ENCODE measurements at places on chromosomes 2 and 18.

- DNase-seq: no peak
Measured at GRCh38 chr18:76956648-76957047, 134.3 kb downstream of the ZNF236 start.

GRCh38 chr18:76972846-76973519 is 150.6 kb downstream of the ZNF236 start:
- DNase-seq: no peak

DNA sequence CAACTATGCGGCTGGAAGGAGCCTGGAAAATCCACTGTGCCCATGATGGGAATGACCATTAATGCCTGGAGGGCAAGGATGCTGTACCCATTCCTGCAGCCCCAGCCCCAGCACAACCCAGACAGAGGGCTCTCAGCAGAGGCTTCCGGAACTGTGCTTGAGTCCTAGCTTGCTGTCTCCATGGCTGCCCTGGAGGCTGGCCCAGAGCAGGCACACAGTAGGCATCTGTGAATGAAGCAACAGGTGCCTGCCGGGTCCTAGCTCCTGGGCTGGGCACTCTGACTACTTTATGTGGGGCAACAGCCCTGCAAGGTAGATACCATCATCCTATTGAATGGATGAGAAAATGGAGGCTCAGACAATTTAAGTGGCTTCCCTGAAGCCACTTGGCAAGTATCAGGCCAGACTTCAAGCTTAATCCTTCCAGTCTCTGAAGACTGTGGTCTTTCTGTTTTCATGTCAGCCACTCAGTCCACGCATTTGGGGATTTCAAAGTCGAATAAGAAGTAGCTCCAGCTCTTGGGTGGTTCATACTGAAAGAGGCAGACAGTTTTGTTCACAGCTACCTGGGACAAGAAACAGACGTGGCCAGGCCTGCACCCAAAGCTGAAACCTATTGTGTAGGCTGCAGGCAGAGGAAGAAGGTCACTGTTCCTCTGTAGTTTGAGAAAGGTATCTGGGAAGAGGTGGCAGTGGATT is 237.5 kb downstream of the ZBTB7C start:
- no peak for DNase-seq

GRCh38 chr2:7094231-7094741 is 177.1 kb downstream of the RNF144A start:
- DNase-seq: no peak

DNA sequence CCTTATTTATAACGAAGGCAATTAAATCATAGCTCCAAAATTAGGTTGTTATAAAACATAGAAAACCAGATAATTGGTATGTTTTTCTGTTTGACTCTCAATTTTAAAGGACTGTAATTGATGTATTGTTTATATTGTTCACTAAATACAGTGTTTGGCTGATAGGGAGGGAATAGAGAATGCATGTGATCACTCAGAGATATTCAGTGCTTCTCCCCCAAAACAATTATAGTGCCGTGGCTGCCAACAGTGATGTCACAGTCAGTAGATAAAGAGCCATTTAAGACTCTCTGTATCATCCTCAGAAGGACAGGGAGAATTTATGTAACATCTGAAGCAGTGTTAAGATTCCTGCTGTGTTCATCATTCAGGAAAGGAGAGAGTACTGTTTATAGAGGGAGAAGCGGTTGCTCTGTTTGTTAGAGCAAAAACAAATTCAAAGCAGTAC is 69.6 kb downstream of the PHLPP1 start:
- no peak for DNase-seq

GRCh38 chr18:14941256-14941655 is 193.3 kb downstream of the ANKRD30B start:
- DNase-seq: no peak

DNA sequence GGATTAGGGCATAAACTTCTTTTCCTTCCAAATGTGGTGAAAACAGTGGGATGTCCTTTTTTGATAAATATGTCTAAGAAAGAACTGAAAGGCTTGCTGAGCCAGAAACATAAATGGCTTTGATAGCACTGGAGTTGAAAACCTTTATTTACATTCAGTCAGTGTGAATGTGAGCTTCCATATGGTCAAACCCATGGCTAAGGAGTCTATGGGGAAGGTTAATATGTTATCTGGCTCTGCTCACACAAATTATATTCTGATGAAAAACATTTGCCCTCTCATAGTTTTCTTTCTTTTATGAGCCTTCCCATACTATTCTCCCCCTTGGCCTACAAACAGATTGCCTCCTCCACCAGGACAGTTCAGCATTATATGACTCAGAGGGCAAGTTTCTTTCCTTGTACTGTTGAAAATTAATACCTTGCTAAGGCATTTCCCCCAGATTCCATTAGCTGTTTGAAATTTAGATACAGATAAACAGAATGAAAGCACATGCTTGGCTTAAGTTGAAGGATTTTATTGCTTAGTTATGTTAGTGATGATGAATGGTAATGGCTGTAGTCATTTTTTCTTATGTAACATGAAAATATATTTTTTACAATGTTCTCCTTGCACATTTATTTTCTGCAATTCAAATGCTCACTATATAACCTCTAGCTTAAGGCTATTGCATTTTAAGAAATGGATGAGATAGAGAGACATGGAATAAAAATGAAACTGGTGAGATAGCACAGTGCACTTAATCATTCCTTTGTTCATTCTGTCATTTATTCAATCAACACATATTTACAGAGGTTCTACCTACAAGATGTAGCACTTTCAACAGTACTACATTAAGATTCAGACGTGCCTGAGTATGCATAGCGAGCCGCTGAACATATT is 544.1 kb downstream of the LRRTM4 start:
- DNase-seq: no peak

DNA sequence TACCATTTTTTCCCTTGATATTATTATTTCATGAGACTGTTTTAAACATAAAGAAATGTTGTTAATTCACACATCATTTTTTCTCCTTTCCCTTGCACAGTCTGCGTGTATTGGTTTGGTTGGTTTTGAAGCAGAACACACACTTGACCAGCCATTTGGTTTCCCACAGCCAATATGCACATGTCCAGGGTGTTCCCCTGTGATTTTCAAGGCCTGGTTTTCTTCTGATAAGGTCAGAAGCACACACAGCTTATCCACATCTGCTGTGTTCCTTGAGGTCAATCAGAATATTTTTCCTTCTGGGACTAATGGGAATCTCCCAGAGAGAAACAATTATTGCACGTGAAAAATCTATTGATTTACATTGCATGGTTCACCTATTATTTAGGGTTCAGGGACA is 103.2 kb upstream of the EFEMP1 start:
- no peak for DNase-seq

GRCh38 chr18:48116873-48117630 is 186.6 kb upstream of the SMAD2 start:
- DNase-seq: no peak

DNA sequence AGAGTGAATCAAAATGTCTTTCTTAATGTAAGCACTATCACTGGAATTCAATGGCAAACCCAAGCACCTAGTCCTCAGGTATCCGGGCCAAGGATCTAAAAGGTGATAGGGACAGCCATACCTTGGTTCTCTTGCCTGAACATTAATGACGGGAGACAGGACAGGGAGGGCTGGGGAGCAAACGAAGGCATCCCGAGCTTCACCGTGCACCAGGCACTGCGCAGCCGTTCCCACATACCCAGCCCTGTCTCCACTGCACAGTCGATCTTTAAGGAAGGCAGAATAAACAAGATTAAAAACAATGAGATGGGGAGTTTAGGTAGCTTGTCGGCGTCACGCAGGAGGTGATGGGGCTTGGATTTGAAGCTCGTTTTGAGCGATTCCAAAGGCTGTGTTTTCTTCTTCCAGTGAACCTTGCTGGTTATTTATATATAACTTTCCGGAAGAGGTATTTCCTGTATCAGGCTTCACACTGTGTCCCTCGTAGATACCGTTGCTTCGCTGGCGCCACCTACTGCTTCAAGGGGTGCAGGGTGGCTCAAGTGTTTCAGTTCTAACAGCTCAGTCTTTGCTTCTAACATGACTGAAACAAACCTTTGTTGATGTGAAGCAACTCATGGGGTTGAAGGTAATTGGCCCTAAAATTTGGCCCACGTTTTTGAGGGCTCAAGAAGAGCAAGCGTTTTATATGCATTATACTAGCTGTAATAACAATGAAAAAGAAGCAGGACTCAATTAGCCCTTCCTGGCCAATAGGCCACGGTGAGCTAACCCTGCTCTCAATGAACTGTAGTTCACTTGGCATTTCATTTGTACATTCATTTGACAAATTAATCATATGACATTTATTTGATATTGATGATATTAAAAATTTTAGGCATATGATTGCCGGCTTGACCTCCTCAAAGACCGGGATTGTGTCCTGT is 77.4 kb downstream of the DCDC2C start:
- DNase-seq: no peak

- DNase-seq: no peak
Measured at GRCh38 chr2:241967467-241968144, 98.1 kb downstream of the RTP5 start.

DNA sequence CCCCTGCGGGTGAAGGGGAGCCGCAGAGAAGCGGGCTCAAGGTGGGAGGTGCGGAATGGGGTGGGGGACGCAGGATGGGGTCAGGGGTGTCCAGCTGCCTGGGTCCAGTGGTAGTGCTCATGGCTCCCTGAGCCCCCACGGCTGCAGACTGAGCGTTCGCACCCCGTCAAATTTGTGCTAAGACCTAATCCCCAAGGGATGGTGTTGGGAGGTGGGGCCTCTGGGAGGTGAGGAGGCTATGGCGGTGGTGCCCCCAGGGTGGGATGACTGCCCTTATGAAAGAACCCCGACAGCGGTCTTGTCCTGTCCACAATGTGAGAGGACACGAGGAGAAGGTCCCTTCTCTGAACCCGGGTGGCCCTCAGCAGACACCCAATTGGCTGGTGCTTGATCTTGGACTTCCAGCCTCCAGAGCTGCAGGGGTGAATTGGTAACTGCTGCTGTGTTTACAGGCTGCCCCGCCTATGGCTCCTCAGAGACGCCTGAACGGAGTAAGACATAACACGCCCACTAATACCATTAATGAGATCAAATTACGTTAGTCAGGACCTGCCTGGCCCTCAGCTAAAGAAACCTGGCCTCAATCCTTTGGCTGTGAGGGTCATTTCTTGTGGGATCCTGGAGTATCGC is 42.6 kb downstream of the PXDN start:
- DNase-seq: no peak

GRCh38 chr2:39523308-39524044 is 86.4 kb upstream of the MAP4K3 start:
- DNase-seq: no peak

GRCh38 chr18:76233876-76234675 is 261.0 kb downstream of the ZNF516 start:
- no peak for DNase-seq

DNA sequence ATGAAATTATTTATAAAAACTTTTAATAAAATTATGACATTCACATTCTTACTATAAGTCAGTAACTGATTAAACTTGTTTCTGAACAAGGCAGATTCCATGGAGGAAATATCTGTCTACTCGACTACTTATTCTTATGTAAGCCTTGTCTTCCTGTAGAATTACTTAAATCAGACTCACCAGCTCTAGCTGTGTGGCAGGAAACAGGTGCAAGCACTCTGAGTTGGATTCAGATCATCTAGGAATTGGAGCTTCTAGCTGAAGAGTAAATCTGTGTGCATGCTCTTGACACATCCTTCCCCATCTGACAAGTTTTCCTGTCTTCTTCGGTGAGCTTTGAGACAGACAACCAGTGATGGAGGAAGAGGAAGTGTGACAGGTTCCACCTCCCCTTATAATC is 284.7 kb downstream of the TRIB2 start:
- DNase-seq: no peak

- DNase-seq: no peak
Measured at GRCh38 chr2:67776276-67776675, 286.5 kb downstream of the C1D start.

- DNase-seq: no peak
Measured at GRCh38 chr2:236851187-236851586, 234.5 kb upstream of the COPS8 start.

DNA sequence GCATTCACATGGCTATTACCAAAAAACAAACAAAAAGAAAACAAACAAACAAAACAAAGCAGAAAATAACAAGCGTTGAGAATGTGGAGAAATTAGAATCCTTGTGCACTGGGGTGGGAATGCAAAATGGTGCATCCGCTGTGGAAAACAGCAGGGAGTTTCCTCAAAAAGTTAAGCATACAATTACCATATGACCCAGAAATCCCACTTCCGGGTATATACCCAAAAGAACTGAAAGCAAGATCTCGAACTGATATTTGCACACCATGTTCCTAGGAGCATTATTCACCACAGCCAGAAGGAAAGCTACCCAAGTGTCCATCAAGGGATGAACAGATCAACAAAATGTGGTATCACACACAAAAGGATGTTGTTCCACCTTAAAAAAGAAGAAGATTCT is 17.9 kb upstream of the TEX51 start:
- DNase-seq: no peak

GRCh38 chr18:6543330-6543908 is 128.7 kb upstream of the L3MBTL4 start:
- DNase-seq: no peak

DNA sequence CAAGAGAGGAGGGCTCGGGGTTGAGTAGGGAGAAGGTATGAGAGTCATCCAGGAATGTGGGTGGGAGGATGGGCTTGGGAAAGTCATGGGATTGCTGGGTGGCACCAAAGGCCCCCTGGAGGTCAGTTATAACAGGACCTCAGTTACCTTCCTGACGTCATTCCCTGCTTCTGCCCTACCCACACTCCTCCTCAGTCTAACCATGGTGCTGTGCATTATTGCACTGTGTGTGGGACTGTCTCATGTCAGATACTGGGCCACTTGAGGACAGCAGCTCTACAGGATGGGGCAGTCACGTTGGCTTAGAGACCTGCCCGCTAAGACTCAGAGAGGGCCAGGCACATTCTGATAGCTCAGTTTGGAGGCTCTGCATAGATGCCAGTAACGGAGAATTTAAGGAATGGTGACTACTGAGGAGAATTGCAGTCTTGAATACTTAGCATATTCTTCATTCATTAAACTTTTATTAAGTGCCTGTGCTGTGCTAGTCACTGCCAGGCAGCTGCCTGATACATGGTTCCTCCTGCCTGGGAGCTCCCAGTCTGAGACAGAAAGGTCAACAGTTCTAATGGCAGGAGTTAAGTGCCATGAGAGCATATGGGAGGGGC is 90.5 kb downstream of the LAMA3 start:
- DNase-seq: no peak

Measured in stimulated activated CD8-positive, alpha-beta memory T cell treated with anti-CD3 and anti-CD28 coated beads, Interleukin-15, amount 100 ng/mL, for 24 hours (primary cell).